Common myeloid progenitor, CD34-positive (primary cell): ENCODE measurements at places on chromosomes 3 and 15.

DNA sequence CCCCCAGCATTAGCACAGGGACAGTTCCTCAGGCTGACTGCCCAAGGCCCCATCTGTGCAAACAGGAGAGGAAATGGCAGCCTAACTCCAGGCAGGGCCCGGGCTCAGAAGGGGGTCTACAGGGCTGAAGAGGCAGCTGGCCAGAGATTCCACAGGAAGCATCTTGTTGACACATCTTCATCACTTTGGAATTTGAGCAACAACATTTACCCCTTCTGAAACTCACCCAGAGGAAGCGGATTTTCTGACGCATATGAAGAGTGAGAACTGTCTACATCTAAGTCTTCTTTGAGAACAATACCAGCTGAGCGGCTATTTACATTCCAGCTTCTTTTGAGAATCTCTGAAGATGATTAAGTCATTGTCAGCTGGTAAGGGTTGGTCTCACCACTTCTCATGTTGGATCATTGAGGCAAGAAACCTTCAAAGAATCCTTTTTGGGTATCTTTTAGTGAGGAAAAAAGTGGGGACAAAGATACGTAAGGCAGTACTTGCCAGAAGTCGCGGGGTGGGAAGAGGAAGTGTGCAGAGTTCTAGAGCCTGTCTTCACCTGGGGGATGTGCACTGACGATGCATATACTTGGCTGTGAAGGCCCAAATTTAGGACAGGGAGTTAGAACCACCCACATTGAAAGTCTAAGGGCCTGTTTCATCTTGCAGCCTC is 25.4 kb upstream of the SRP14 start:
- no peak for DNase-seq

- no peak for DNase-seq
Observed at GRCh38 chr3:149479621-149480325, 5.3 kb downstream of the TM4SF4 start.

DNA sequence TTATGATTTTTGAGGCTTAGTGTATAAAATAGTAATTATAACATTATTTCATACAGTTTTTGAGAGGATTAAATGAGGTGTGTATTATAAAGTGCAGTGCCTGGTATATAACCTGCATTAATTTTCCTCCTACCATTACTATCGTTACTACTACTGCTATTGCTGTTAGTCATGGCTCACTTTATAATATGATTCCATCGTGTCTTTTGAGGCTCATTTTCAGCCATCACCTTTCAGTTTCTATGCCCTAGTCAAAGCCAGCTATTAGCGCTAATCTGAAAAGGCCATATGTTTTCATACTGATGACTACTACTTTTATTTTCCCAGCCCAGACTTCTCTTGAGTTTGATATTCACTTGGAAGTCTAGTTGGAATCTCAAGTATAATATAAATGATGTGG is 5.5 kb downstream of the MEF2A start:
- no peak for DNase-seq

DNA sequence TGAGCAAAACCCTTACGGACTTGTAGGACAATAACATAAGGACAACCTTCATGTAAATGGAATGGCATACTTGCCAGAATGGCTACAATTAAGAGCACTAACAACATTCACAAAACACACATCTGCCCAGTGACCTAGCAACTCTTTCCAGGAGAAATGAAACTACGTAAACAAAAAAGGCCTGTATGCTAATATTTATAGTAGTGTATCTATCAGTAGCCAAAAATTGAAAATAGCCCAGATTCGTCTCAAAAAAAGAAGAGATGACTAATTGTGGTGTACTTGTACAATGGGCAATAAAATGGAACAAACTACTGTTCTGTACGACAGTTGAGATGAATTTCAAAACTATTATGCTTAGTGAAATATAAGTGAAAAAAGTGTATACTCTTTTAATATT is 38.4 kb downstream of the CMC1 start:
- no peak for DNase-seq

DNA sequence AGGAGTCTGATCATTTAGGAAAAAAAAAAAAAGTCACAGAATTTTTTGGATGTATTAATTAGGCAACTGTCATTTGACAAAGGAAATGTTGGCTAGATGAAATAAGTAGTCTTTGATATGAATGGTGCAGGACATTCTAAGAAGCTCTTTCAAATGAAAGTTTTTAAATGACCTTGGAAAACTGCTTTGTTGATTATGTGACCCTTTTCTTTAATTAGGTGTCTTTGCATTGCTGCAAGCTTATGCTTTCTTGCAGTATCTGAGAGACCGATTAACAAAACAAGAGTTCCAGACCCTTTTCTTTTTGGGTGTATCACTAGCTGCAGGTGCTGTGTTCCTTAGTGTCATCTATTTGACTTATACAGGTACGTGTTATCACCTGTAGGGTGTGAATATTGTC is 84.0 kb downstream of the STT3B start:
- DNase-seq, result no peak

- no peak for DNase-seq
Observed at GRCh38 chr15:56978898-56979662, 60.6 kb downstream of the TCF12 start.

GRCh38 chr3:72163809-72164634 is 379.1 kb upstream of the PROK2 start:
- DNase-seq, result peak; percentile 89

- no peak for DNase-seq
Observed at GRCh38 chr15:63492541-63493077, 11.8 kb upstream of the USP3 start.

DNA sequence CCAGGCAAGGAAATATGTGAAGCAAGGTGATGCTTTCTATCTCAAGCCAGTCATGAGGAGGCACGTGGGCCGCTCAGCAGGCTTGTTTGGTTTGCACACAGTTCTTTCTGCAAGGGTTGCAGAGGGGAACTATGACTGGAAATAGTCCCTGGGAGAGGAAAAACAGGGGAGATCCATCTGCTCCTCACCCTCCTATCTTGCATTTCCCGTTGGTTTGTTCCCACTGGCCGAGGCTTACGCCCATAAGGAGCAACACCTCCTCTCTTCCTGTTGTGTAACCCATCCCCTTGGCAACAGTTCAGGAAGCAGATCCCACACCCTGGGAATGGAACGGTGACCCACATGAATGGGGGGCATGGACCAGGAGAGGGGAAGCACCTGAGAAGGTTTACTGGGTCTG is 72.1 kb upstream of the MAGI1 start:
- no peak for DNase-seq

DNA sequence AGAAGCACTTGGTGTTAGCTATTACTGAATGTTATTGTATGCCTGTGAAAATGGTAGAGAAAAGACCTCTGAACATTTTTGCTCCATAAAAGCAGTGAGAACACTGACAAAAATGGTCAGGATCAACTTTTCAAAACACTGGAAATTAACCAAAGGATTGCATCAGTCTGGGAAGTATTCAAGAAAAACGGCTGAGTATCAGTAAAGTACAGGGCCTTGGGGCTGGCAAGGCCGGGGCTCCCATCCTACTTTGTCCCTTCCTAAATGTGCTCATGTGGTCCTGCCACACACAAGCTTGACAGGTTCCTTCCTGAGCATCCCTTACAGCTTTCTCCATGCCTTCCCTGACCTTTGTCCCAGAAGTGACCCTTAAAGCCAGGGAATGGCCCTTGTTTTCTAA is 84.0 kb downstream of the CFAP20DC start:
- no peak for DNase-seq

DNA sequence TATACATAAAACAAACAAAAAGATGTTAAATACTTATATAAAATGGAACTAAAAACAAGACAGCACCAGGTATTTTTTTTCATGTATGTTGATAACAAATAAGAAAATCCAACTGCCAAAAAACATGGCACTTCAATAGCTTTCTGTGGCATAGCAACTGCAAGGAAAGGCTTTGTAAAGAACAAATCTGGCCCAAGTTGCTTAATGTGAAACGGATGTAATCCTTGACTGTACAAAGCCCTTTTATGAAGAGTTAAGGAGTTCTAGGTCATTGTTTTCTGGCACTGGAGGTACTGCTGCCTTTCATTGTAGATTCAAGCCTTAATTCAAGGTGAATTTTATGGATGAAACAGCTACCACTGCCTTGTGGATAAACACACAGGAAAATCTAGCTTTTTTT is 68.8 kb upstream of the SLC12A8 start:
- no peak for DNase-seq

DNA sequence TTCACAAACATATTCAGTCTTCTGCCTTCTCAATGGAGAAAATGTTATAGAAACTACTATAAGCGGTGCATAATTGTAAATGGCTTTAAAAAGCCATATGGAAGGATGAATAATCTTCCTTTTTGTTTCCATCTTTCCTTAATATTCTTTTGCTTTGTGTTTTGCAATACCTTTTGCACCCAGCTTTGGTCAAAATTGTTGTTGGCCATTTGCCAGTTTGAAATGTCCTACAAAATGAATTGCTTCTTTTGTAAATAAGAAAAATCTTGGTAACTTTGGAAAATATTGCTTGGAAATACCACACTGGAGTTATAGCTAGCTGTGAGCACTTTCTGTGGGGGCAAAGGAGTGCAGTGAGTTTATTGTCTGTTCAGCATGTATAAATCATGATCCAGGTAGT is 93.5 kb upstream of the NR2F2 start:
- DNase-seq, result no peak

GRCh38 chr3:50926868-50927267 is 252.1 kb downstream of the DOCK3 start:
- no peak for DNase-seq

- no peak for DNase-seq
Observed at GRCh38 chr3:179921500-179921899, 115.2 kb downstream of the PEX5L start.

DNA sequence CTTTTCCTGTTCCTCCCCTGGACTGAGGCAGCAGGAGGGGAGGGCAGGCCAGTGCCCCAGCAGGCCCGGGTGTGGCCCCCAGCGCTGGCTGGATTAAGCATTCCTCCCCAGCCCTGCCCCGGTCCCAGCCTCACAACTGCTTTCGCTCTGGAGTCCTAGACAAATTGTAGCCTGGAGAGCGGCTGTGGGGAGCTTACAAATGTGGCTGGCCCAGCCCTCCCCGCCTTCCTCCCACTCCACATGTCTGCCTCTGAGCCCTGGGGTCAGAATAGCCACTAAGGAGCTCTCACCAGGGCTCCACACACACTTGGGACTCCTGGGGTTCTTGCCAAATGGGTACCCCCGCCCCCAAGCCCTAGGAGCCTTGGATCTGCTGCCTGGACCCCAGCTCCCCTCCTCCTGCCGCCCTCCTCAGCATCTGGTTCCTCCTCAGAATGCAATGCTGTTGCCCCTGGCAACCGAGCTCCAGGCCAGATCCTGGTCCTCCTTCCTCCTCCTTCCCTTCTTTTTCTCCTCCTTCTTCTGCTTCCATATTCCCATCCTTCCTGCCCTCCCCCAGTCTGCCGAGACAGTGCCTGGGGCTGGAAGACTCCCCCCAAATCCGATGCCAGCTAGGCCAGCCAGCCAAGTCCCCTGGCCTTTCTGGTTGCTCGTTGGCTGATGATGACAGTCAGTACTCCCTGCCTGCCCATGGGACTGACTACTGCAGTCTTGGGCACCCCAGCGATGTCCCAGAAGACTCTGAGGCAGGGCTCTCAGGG is 91.1 kb downstream of the LINGO1 start:
- no peak for DNase-seq

GRCh38 chr3:141878817-141879216 is 2.4 kb downstream of the ATP1B3 start:
- no peak for DNase-seq

GRCh38 chr3:118102737-118103136 is 931.9 kb downstream of the IGSF11 start:
- DNase-seq, result no peak

DNA sequence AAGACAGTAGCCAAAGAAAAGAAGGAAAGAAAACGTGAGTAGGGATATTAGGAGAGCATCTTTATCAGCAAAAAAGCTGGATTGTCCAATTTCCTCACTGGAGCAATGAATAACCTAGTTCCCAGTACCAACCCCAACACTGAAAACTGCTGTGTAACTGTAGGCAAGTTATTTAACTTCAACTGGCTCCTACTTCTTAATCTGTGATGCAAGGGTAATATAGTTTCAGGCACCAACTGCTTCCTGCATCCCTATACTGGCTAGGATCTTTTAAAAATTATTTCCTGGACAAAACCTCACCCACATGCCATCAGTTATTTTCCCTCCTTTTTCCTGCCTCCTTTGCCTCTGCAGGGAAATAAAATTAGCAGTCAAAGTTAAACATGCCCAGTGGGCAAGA is 59.6 kb downstream of the ZBTB20 start:
- DNase-seq, result peak; percentile 27
